ENCODE measurements at places on chromosomes 16 and 17. TPM values are rescaled to one million over a fixed set of nuclear protein-coding genes. Genes with fewer than 3 reads are reported as not detected.

DNA sequence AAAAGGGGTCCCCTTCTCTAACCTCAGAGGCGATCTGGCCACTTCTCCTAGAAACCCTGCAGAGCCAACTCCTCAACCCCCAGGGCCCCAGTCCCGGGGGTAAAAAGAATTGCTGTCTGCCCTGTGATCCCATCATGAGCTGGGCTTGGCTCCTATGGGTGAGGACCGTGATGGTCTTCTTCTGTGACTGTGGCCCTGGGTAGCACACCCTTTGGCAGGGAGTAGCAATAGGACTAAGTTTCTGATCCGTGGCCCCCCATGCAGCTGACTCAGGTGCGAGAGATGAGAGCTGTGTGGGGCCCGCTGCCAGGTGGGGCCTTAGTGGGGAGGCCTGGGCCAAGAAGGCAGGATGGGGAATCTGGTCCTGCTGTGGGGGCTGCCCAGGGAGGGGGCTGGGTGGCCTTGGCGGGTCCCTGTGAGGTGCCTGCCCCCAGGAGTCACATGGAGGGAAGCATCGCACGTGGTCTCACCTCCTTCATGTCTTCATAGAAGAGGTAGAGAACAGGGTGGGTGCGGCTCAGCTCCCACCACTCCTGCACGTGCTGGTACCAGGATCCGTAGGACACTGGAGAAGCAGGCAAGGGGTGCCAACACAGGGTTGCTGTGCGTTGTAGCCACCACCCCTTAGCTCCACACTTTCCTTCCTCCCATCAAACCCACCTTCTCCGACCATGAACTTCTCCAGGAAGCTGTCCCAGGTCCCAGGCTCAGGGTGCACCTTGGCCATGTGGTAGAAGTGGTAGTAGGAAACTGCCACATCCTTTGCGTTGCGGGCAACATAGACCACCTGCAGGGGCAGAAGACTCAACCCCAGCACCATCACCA, 3.3 kb downstream of the SULT1A1 start:
- peaks cover 19% of the 10 kb centered on the region for H3K4me1 ChIP-seq
- H3K36me3 ChIP-seq, result no peaks in the 10 kb centered on the region
- H3K27ac ChIP-seq, result no peak overlapping the region
- no peaks in the 10 kb centered on the region for H3K27me3 ChIP-seq

DNA sequence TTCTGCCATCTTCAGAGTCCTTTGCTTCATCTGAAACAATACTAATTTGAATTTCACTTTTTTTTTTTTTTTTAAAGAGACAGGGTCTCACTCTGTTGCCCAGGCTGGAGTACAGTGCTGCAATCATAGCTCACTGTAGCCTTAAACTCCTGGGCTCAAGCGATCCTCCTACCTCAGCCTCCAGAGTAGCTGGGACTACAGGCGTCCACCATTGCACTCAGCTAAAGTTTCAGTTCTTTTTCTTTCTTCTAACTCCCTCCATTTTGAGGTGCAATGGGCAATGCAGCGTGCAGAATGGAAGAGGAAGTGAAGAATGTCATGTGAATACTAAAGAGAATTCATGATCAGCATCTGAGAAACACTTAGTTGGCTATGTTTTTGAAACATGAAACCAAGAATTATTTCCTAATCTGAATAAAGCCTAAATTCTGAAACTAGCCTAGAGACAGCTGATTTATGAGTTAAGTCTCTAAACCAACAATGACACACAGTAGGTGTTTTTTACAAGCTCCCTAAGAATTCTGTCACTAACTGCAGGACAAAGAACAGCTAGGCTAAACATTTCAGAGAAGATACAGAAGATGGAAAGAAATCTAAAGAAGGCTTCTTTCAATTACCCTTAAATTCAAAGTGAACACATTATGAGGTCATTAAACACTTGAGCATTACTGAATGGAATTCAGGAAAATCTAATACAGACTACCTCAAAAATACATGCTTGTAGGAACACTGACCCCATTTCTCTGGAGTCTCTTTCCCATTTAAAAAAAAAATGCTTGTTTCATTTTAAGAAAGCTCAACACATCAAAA, 21.0 kb downstream of the SNN start:
- peaks cover 31% of the 10 kb centered on the region for H3K36me3 ChIP-seq
- H3K27me3 ChIP-seq, result no peaks in the 10 kb centered on the region

GRCh38 chr16:84209989-84210388, 19.0 kb downstream of the ADAD2 start:
- no peaks in the 10 kb centered on the region for H3K36me3 ChIP-seq
- no peaks in the 10 kb centered on the region for H3K27me3 ChIP-seq
- DNase-seq, result no peak

DNA sequence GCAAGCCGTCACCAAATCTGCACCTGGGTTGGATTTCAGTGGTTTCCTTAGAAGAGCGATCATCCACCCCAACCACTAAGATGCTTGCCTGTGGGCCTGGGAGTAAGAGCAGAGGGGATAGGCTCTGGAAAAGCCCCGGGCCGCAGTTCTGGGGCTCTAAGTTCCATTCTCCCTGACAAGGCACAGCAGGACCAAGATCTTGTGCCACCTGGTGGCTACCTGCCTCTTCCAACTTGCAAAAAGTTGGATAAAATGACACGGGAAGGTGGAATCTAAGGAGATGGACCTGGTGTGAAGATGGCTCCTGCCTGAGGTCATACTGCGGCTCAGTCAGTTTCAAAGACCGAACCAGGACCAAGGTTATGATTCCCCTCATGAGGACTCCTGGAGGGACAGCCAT, 42.3 kb downstream of the ABCC12 start:
- no peak overlapping the region for H3K4me3 ChIP-seq
- no peaks in the 10 kb centered on the region for H3K36me3 ChIP-seq
- H3K4me1 ChIP-seq, result no peaks in the 10 kb centered on the region

- no peak overlapping the region for H3K4me3 ChIP-seq
- peak overlapping the region; percentile 92 for H3K27ac ChIP-seq
- H3K27me3 ChIP-seq, result no peaks in the 10 kb centered on the region
- peak; percentile 6 for DNase-seq
Measured at GRCh38 chr17:80876950-80877728, 114.5 kb upstream of the CHMP6 start.

DNA sequence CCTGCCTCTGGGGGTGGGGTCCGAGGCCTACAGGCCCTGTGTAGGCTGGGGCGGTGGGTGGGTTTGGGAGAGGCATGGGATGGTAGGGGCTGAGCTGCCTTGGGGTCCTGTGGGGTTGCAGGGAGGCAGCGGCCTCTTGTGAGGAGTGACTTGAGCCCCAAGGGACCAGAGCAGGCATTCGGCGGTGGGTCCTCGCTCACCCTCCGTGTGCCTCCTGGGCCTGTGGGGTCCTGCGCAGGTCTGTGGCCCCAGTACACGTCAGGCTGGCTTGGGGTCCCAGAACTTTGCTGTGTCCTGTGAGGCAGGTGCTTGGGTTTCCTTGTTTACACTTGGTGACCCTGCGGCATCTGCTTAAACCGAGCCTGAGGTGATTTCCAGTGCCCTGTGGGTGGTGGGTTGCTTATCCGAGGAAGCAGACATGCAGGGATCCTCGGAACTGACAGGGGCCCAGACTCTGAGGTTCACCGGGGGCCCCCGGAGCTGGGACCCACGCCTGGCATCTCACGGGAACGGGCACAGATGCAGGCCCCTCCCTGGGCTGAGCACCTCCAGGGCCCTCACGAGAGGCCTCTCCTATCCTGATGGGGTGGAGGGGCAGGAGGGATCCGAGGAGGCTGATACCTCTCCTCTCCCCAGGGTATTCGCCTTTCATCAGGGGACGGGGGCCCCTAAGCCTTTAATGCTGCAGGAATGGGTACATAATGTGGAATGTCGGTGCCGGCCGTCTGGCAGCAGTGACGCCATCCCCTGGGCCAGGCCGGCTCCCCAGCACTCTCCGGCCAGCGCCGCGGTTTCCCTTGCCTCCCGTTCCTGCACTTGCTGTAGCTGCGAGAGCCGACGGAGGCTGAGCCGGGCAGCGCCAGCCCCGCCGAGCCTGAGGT, 7.7 kb downstream of the METRNL start:
- peak overlapping the region; percentile 91 for H3K27ac ChIP-seq
- no peak for DNase-seq
- H3K36me3 ChIP-seq, result peaks cover 5% of the 10 kb centered on the region
- H3K27me3 ChIP-seq, result peaks cover 7% of the 10 kb centered on the region
- no peak overlapping the region for H3K4me3 ChIP-seq

GRCh38 chr17:45818041-45818440, 26.6 kb upstream of the SPPL2C start:
- no peak overlapping the region for H3K27ac ChIP-seq
- DNase-seq, result no peak
- H3K4me1 ChIP-seq, result peaks cover 6% of the 10 kb centered on the region
- no peak overlapping the region for H3K4me3 ChIP-seq
- no peaks in the 10 kb centered on the region for H3K27me3 ChIP-seq
- no peaks in the 10 kb centered on the region for H3K36me3 ChIP-seq

DNA sequence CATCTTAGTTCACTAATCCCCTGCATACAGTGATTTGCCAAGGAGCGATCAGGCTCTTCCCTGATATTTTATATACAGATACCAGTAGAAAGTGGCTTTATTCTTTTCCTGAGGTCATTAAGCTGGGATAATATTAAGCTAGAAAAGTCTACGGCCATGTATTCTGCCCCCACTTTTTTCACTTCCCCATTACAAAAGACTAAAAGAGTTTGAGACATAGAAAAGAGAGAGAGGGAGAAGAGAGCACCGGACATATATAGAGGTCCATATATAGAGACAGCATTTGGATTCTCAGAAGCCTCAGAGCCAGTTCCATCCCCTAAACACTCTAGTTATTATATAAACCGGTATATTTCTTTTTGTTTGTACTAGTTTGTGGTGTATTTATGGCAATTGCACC, 166.5 kb upstream of the ANKFN1 start:
- H3K4me1 ChIP-seq, result peaks cover 20% of the 10 kb centered on the region
- H3K4me3 ChIP-seq, result no peak overlapping the region
- no peaks in the 10 kb centered on the region for H3K27me3 ChIP-seq
- H3K36me3 ChIP-seq, result peaks cover 3% of the 10 kb centered on the region
- DNase-seq, result no peak

The KRTAP16-1 gene
- not detected for total RNA-seq

GRCh38 chr16:28163699-28164098, 48.1 kb downstream of the XPO6 start:
- DNase-seq, result no peak
- peaks cover 31% of the 10 kb centered on the region for H3K36me3 ChIP-seq
- H3K27me3 ChIP-seq, result no peaks in the 10 kb centered on the region

DNA sequence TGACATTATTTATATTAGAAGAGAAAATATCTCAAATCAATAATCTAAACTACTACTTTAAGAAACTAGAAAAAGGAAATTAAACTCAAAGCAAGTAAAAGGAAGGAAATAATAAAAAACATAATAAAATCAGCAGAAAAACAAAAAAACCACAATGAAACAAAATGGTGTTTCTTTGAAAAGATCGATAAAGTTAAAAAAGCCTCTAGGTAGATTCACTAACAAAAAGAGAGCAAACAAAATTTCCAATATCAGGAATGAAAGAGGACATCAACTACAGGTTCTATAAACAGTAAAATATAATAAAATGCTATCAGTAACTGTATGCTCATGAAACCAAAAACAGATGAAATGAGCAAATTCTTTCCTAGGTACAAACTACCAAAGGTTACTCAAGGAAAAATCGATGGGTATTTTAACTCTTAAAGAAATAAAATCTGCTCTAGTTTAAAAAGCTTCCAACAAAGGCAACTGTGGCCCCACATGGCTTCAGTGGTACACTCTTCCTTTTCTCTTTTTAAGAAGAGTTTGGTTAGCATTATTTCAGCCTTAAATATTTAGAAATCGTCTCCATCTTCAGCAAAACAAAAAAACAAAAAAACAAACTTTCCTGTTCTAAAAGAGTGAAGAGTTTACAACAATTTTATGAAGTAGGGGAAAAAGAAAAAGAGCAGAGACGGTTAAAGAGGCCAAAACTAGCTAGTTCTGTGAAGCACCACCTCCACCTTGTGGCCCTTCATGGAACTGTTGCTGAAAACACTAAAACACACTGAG, 102.2 kb downstream of the TRIM37 start:
- H3K4me3 ChIP-seq, result no peak overlapping the region
- H3K36me3 ChIP-seq, result peaks cover 14% of the 10 kb centered on the region
- peak; percentile 78 for DNase-seq
- H3K27ac ChIP-seq, result peak overlapping the region; percentile 48

The TMEM100 gene
- 1.1 TPM for total RNA-seq

The SLC52A1 gene
- total RNA-seq, result 0.78 TPM

DNA sequence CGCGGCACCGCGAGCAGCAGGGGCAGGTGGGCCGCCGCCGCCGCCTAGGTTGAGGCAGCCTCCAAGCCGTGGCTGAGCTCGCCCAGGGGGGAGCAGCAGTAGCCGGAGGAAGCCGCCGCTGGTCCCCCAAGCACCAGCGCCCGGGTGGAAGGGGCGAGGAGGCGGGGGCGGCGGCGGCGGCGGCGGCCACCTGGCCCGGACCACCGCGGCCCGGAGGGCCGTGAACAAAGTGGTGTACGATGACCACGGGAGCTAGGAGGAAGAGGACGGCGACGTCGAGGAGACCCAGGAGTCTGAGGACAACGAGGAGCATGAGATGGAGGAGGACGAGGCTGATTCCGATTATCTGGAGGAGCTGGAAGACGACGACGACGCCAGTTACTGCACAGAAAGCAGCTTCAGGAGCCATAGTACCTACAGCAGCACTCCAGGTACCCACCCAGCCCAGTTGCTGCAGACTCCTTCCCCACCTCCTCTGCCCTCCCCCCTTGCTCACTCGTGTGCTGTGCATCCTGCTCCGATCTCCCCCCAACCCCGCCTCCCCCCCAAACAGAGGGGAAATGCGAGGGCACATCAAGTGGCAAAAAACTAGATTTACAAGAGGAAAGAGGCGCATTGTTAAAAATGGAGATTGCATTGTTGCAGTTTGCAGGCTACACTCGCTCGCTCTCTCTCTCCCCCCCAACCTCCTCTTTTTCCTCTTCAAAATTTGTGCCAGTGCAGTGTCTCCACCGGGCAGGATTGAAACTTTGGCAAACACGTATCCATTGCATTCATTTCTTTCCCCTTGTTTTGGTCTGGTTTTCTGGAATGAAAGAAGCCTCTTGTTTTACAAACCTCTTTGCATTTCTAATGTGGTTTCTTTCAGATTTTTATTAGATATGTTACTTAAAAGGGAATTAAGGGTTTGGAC, 41.8 kb upstream of the AMZ2 start:
- H3K36me3 ChIP-seq, result peaks cover 16% of the 10 kb centered on the region
- H3K4me1 ChIP-seq, result peaks cover 13% of the 10 kb centered on the region
- H3K4me3 ChIP-seq, result peak overlapping the region; percentile 85
- peaks cover 40% of the 10 kb centered on the region for H3K27me3 ChIP-seq
- DNase-seq, result peak; percentile 40

GRCh38 chr17:7712111-7712771, 5.3 kb upstream of the DNAH2 start:
- peaks cover 17% of the 10 kb centered on the region for H3K27me3 ChIP-seq
- H3K27ac ChIP-seq, result no peak overlapping the region
- peak; percentile 53 for DNase-seq
- no peak overlapping the region for H3K4me3 ChIP-seq
- peaks cover 39% of the 10 kb centered on the region for H3K4me1 ChIP-seq
- no peaks in the 10 kb centered on the region for H3K36me3 ChIP-seq

The FBXL16 gene
- 22.7 TPM for total RNA-seq

GRCh38 chr17:31691251-31691905, 167.7 kb downstream of the COPRS start:
- no peaks in the 10 kb centered on the region for H3K36me3 ChIP-seq
- H3K4me3 ChIP-seq, result no peak overlapping the region
- no peaks in the 10 kb centered on the region for H3K27me3 ChIP-seq
- H3K4me1 ChIP-seq, result peaks cover 3% of the 10 kb centered on the region
- H3K27ac ChIP-seq, result no peak overlapping the region

The MMP15 gene
- total RNA-seq, result 55.5 TPM

All from WTC11 (cell line).